Upper lobe of right lung (tissue), 1 donor: ENCODE measurements at places on chromosomes 4 and X. TPM values are rescaled to one million over a fixed set of nuclear protein-coding genes. Genes with fewer than 3 reads are reported as not detected.
A peak's percentile ranks its signal among the peaks of the same experiment; 100 is the strongest.

SMR3B gene
- total RNA-seq: not detected

KLF3 gene
- total RNA-seq: 70.6 TPM

DNA sequence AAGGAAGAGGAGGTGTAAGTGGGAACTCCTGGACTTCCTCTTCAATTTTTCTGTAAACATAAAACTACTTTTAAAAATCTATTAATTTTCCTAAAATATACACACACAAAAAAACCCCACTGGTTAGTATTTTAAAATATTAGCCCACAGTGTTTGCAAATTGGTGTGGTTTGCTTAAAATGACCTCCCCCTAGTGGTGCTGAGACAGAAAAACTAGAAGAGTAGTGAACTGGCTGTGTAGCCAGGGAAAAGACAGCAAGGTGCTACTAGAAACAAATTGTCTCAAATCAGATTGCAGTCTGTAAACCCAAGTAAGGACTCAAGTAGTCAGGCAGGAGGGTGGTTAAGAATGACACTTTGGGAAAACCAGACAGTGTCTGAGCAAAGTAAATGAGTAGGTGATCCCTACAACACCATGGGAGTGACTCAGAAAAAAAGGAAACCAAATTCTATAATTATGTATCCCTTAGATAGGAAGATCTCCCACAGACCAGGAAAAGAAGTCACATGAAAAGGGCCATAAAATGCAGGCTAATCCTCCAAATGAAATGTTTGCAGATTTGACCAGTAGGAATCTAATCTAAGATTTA lies 26.0 kb downstream of the AMTN start:
- DNase-seq: no peak
- no peaks in the 10 kb centered on the region for H3K36me3 ChIP-seq
- no peak overlapping the region for H3K4me3 ChIP-seq
- no peaks in the 10 kb centered on the region for H3K4me1 ChIP-seq
- H3K27ac ChIP-seq: no peak overlapping the region

GRCh38 chr4:123870216-123870876 lies 473.8 kb downstream of the SPRY1 start:
- no peaks in the 10 kb centered on the region for H3K36me3 ChIP-seq
- no peak overlapping the region for H3K4me3 ChIP-seq
- no peak overlapping the region for H3K27ac ChIP-seq

DNA sequence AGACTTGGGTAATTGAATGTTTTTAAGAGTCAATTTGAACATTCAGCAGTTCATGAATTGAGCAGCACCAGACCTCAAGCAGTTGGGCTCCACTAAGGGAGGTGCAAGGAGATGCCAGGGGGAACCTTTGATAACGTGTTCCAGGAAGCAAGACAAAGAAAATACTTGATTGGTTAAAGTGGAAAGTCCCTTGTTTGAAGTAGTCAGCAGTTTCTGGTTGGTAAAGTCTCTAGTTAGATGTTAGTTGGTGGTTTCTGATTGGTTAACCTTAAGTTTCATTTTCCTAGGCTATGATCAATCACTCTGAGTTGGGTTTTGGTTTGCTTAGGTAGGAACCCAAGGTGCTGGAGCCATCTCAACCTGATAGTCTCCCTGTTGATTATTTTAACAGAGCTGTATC lies 4.0 kb downstream of the HERC6 start:
- no peak for DNase-seq
- no peak overlapping the region for H3K4me3 ChIP-seq
- H3K27ac ChIP-seq: peak overlapping the region; percentile 1
- H3K27me3 ChIP-seq: no peaks in the 10 kb centered on the region
- H3K4me1 ChIP-seq: no peaks in the 10 kb centered on the region
